NAMALWA (cell line): ENCODE measurements at places on chromosomes 1 and 21.

GRCh38 chr21:36203603-36203889, 46.9 kb downstream of the DOP1B start:
- no peak for DNase-seq

DNA sequence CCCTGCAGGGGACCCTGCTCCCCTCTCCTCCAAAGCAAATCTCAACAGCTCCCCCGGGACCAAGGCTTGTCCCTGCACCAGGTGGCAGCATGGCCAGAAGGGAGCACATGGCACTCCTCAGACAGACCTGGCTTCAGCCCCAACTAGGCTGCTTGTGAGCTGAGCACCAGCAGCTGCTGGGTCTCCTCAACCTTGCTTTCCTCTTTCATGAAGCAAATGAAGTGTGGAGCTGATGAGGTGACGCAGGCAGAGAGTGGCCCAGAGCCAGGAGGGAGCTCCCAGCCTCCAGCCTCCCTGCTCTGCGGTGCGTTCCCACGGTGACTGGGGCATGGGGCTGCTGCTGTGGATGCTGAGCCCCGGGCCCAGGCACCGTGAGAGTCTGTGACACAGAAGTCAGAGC, 34.0 kb downstream of the MEGF6 start:
- DNase-seq = no peak

DNA sequence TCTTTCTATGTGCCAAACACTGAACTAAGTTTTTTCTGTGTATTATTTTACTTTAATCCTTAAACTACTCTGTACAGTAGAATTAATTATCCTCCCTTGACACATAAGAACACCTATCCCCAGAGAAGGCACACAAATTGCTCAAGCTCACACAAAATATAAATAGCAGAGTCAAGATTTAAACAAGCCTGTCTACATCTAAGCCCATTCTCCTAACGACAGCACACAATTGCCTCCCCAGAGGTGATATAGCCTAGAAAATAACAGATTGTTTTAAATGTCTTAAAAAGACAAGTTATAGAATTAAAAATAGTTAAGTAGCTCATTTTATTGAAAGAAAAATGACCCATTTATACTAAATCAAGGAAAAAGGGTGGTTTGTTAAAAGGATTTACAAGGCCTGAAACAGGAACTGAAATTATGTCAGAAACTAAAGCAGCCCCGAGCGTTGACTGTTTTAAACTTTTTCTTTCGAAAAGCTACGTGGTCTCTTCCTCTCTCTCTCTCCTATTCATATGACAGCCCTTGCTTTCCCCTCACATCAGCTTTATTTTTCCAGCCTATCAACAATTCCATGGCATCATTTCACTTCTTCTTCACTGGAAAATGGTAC, 30.5 kb downstream of the TNFSF18 start:
- DNase-seq = peak; percentile 66

DNA sequence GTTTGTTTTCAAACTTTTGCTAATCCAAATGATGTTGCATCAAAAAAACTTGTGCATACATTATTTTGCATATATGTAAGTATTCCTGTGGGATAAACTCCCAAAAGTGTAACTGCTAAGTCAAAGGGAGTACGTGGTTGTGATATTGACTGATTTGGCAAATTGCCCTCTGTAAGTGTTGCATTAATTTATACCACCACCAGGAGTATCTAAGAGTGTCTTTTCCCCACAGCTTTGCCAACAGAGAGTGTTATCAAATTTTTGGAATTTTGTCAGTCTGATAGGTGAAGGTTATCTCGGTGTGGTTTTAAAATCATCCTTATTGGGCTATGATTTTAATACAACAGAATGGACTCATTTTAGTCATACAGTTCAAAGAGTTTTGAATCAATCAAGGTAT, 30.1 kb upstream of the PARP1 start:
- peak; percentile 52 for DNase-seq

DNA sequence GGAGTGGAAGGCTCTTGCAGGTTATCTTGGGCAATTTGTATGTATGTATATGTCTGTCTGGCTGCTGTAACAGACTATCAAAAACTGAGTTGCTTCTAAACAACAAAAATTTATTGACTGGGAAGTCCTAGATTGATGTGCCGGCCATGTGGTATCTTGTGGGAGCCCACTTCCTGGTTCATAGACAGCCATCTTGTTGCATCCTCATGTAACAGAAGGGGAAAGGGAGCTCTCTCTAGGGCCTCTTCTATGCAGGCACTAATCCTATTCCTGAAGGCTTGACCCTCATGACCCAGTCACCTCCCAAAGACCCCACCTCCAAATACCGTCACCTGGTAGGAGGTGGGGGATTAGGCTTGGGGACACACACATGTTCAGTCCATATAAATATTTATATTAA, 9.2 kb downstream of the GIPC2 start:
- no peak for DNase-seq
